Stimulated activated CD4-positive, alpha-beta T cell treated with anti-CD3 and anti-CD28 coated beads, Interleukin-4, amount 100 ng/mL, for 24 hours (primary cell): ENCODE measurements at places on chromosomes 12 and 14.

DNA sequence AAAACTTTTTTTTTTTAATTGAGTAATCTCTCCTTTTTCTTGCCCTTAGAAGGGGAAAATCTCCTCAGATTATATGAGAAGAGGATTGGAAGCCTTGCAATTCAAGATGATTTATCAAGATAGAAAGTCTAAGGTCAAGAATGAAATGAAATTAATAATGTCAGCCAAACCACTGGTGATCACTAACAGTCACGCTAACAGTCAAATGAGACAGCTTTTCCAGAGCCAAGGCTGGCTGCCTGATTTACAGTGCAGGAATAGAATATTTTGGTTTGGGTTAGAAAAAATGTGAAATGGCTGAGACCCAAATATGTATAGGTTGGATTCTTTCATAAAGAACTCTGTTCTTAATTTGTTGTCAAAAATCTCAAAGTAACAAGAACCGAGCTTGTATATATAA is 204.3 kb downstream of the PPM1H start:
- DNase-seq = no peak

- no peak for DNase-seq
These were observed 273.3 kb upstream of the LRIG3 start for GRCh38 chr12:59193476-59194050.

DNA sequence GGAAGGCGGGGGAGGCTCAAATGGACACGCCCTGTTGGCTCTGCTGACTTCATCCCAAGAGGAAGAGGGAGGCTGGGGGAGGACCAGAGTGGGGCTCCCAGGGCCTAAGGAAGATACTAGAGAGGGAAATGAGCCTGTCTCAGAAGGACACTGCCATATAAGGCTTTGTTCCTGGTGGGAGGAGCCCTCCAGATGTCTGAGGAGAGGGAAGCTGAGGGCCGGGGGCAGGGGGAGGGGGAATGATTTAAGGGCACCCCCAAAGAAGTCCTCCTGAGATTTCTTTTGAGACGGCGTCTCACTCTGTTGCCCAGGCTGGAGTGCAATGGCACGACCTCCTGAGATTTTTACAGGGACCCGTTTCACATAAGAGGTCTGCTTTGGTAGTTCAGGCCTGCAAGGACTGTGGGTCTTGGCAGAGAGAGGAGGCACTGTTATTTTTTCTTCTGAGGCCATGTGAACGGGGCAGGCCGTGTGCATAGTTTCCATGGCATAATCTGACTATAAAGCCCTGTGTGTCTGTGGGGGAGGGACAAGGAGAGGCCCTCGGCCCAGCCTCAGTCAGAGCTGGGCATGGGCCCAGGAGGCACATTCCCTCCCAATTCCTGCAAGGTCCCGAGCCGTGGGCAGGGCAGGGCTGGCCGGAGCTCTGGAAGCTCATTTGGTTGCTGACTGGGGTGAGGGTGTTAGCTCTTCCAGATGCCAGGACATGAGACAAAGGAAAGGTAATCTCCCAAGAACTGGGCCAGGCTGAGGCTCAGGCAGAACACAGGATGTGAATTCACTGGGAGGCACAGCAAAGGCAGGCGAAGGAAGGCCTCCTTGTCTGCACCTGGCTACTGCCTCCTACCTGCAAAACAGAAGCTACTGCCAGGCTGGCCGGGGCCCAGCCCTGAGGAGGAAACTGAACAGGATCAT is 22.2 kb upstream of the PLEKHG3 start:
- no peak for DNase-seq

DNA sequence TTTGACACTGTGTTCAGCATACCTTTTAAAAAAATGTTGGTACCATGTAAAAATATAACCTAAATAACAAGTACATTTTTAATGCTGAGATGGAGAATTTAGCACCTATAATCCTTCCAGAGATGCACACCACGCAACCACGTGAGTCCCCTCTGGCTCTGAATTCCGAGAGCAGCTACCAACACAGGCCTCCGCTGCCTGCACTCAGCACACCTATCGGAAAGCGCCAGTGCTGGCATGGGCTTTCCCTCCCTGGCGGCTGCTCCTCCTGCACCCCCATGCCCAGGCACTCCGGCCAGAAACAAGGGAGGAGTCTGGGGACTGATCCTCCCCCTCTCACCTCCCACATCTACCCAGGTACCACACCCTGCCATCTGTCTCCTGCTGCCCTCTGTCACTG is 47.0 kb downstream of the ITPK1 start:
- no peak for DNase-seq

GRCh38 chr12:46661110-46661845 is 164.5 kb downstream of the SLC38A4 start:
- DNase-seq = no peak

DNA sequence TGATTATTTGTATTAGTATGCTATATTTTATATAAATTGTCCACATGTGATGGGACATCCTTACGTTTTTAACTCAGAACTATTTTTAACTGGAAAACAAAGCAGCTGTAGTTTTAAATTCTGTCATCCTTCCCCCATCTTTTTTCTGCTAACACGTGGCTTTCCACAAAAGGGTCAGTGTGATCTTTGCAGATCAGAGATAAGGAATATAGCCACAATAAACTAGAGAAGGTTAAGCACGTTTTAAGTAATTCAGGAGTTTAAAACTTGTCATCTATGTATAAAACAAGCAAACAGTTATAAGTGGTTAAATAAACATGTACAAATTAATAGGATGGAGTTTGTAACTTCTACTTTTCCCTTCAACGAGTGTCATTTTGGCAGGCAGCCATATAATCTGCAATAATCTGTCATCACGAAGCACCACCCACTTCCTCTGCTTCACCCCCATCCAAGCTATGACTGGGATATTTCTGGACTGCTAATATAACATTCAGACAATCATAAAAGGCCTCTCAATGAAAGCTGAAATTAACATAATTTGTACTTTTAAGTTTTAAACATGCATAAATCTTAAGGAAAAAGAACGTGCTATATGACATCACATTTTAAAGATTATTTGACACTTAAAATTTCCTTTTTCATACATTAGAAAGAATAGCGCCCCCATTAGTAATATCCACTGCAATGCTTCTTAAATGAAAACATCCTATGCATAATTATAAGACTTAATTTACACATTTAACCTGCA is 15.3 kb downstream of the TAOK3 start:
- DNase-seq = peak; percentile 65

GRCh38 chr12:6469092-6469491 is 1.4 kb downstream of the VAMP1 start:
- no peak for DNase-seq

DNA sequence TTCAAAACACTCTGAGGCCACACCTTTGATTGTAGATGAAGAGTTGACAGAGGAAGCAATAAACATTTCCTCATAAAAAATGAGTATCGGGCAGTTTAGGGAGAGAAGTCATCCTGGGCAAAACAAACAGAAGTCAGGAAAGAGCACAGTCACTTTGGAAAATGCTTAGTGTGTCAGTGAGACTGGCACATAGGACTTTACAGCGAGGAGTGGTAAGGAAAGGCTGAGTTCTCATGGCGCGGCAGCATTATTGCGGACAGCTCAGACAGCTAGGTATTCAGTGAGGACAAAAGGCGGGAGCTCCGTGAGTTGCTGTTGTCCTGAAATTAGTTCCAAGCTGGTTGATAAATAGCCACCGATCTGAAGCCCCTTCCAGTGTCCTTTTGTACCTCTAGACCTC is 229.9 kb downstream of the SNAPC1 start:
- no peak for DNase-seq

DNA sequence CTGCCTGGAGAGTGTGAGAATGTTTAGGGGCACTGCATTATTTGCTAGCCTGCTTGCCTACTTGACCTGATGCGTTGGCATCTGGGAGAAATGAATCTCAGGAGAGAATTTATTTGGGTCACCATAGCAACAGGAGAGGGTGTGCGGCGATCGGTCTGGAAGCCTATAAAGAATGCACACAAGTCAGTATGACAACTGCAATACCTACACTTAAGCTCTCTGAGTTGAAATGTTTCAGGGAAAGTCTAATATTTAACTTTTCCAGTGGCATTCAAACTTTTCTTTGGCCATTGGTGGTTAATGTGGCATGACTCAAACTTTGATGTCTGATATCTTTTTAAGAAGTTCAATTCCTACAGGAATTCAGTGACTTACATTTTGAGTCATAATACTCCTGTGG is 205.1 kb downstream of the NEDD1 start:
- no peak for DNase-seq

GRCh38 chr12:63844391-63845341 is at the start of gene SRGAP1:
Gene SRGAP1, plus strand, starts transcription at chr12:63844700. Its CDS starts 117 bp downstream, at chr12:63844817.
- DNase-seq = peak; percentile 5

DNA sequence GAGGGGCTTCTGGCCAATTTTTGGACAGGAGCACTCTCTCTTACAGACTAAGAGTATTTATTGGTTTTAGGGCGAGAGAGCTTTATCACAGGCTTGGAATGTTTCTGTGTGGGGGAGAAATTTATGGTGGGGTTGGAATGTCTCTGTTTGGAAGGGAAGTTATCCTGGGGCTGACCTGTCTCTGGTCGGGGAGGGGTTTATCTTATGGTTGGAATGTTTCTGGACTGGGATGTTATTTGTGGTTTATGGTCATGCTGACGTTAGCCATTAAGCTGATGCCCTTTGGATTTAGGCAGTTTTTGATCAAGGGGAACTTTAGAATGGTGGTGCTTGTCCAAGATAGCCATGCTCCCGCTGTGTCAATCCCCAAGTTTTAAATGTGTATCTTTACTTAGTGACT is 614.8 kb downstream of the DIO2 start:
- DNase-seq = no peak

DNA sequence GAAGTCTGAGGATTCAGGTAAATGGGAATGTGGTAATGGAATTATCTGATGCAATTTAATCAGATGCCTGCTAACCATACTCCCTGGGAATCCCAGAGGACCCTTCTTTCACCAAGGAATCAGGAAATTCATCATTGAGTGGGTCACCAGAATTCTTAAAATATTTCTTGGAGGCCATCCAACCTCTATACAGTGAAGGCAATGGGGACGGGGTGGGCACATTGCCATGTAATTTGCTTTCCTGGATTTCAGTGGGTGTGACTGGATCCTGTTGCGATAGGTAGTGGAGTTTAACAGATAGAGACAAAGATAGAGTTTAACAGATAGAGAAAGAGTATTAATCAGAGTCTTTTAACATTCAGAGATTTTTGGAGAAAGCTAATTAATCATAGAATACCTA is 394.4 kb downstream of the DAD1 start:
- no peak for DNase-seq

GRCh38 chr14:35480119-35480769 is 53.7 kb upstream of the INSM2 start:
- no peak for DNase-seq

- no peak for DNase-seq
These were observed 91.4 kb downstream of the NCOR2 start for GRCh38 chr12:124476011-124476400.

GRCh38 chr12:132137483-132138125 is 6.5 kb downstream of the DDX51 start:
- DNase-seq = no peak

DNA sequence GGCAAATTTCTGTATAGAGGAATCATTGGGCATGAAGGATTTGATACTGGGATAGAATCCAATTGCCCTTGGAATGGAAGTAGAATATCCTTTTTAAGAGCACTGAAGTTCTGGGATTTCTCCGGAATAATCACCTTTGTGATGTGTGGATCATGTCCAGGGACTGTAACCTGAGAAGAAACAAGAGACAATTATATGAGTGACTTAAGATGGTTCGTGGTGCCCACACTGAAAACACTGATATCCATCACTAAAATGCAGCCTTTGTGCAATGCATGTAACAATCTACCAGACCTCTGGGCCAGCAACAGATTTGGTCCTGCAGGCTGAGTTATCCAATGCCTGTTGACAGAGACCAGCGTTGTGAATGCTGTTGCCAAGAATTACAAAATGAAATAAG is 48.5 kb downstream of the MDM2 start:
- no peak for DNase-seq

GRCh38 chr12:12885096-12885792 is 6.1 kb upstream of the GPRC5A start:
- DNase-seq = no peak

DNA sequence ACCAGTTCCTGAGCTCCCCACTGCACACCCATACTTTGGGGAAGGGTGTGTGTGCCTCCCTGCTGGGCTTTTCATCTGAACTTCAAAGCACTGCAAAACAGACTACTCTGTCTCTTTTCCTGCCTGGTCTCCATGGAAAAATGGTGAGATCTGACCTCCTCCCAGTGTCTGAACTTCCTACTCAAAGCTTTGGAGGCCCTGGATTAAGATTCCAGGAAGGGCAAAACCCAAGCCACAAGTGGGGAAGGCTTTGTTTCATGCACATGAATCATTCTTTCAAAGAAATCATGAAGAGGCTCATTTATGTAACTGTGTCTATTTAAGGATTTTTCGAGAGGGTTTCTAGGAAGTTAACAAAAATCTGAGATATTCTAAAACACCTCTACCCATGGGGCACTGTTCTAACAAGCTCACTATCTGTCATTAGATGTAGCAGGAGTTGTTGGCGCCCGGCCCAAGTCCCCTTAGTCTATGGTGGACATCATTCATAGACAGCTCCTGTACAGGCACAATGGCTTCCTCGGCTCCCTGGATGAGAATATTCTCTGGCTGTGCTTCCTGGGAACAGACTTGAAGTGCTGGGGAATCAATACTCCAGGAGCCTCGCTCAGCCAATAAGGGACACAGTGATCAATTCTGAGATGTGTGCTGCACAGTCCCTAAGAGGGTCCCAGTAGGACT is 224.0 kb downstream of the KTN1 start:
- no peak for DNase-seq

DNA sequence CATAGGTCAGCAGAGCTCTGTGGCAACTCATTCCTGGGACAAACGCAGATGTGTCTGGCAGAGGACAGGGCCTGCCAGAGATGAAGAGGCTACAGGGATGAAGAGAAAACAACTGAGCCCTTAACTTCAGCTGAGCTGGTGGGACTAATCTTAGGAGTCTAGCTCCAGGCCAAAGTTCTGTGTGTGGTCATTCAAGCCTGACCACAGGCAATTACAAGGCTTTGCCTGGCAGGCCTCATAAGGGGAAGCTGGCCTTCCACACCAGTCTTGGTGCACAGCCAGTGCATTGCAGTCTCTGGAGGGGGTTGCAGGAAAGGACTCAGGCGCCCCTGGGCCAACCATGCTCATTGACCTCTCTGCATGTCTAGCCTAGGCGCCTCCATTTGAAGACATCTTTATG is 127.6 kb upstream of the DAAM1 start:
- DNase-seq = no peak

- no peak for DNase-seq
These were observed 98.0 kb downstream of the IRF2BPL start for GRCh38 chr14:76930549-76930948.

GRCh38 chr12:6183689-6184428 is 16.3 kb upstream of the CD9 start:
- no peak for DNase-seq
